NCI-H1930 (cell line): ENCODE measurements at places on chromosomes 5 and 9.

- DNase-seq = no peak
Observed at GRCh38 chr9:109264877-109265587, 55.8 kb downstream of the EPB41L4B start.

DNA sequence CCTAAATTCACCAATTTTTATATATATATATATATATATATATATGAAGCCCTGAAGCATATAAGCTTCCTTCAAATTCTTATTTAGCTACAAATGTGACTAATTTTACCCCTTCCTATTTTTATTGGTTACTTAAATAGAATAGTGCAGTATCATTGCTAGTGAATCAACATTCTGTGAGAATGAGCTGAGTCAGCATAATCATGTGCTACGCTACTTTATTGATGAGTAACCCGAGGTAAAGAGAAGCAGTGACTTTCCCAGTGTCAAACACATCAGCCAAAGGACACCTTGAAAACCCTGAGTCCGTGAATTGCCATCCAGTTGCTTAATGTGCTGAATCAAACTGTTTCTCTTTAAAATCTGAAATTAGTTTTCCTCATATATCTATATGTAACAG, 546.2 kb downstream of the DMRTA1 start:
- DNase-seq = no peak

DNA sequence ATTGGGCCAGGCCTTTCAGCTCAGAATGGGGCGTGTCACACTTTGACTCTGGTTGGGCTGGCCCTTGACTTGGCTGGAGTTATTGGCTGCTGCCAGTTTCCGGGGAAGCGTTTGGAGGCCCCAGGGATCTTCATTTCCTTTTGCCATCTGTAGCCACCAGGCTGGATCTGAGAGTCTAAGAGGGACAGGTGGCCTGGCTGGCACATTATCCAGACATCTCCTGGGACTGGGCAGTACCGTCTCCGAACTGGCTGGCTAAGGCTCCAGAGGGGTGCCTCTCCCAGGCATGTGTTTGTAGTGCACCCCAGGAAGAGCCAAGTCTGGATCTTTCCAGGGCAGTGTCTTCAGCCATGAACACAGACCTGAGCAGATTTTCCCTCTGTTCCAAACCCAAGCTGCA, 9.7 kb upstream of the JADE2 start:
- no peak for DNase-seq

DNA sequence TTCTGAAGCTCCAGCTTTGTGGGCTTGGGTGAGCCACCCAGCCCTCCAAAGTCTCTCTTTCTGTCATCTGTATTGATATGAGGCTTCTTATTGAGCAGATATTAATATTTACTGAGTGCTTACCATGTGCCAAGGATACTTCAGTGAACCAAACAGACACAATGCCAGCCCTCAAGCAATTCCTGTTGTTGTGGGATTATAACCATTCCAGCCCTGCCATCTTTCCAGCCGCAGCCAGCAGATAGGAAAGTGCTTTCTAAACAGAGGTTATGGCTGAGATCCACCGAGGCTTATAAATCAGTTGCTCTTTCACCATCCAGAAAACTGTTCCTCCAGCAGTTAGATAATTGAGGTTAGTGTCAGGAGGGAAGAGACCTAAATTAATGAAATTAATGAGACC, 137.7 kb upstream of the ALDH1B1 start:
- no peak for DNase-seq

DNA sequence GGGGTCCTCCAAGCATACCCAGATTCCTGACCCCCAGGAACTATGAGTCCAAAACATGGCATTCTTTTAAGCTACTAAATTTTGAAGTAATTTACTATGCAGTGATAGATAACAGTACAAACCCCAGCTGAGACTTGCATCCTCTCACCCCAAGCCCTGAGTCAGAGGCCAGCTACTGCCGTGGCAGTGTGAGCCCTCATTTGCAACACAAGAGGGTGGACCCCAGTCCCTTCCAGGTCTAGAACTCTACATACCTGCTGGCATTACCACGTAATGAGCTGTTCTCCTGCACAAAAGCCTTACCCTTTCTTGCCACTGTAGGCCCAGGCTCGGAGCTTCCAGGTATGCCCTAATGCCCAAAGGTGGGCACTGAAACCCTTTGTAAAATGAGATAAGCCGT, 108.6 kb upstream of the ERCC6L2 start:
- no peak for DNase-seq

DNA sequence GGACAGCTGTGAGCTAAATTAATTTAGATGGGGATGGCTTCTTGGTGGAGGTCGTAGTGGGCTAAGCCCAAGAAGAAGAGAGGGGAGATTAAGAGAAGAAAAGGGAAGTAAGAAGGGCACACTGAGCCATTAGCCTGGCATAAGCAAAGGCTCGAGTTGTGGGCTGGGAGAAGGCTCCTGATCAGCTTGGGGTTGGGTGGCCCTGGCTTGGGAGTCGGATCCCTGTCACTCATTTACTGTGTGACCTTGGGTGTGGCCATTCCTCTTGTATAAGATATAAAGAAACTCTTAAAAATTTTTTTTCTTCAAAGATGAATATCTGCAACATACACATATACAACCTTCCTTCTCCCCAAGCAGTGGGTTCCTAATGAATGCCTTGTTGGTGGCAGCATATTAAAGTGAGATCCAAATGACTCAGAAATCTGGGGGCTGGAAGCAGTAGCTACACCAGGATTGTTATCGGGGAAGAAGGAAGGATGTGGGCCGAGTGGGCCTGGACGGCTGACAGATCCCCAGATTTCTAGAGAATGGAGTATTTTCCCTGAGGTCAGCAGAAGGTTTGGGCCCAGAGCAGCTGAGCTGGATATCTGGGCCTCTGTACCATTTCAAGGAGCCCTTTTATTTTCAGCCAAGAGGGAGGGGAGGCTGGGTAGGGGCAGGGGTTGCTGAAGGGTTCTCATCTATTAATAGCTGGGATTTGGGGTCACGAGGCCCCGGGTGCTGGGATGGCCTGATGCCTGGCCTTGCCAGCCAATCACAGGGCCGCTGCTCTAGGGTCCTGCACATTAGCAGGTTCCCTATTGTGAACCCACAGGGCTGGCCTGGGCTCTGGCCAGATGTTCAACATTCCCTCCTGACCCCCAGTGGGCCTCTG, 52.1 kb downstream of the PPARGC1B start:
- DNase-seq = no peak

- no peak for DNase-seq
Observed at GRCh38 chr5:169142264-169142970, 158.5 kb downstream of the SLIT3 start.

- no peak for DNase-seq
Observed at GRCh38 chr5:170783498-170784247, at the start of gene GABRP. Gene GABRP (plus strand): TSS chr5:170783725. CDS start chr5:170788616, 4,891 bp downstream.

DNA sequence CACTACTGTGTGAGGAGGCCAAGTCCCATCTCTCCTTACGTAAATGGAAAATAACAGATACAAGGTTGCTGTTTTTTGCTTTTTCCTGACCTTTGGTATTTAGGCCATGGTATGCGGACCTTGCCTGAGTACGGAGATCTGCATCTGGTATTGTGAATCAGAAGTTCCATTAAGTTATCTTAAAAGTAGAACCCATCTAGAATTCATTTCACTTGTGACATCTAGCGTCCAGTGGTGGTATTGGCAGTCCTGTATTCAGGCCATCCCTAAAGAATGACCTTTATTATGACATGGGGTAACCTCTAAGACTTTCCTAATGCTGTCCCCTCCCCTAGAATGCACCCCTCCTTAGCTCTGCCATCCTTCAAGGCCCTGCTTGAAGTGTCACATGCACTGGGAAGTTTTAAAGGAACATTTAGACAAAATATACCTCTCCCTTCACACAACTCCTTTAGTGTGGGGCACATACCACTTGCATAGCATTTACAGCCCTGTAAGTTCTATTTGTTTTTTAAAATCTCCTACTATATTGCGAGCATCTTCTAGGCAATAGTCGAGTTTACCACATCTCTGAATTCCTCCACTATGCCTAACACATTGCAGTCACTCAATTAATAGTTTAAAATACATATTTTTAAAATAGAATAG, 1.9 kb upstream of the SPDL1 start:
- DNase-seq = no peak

DNA sequence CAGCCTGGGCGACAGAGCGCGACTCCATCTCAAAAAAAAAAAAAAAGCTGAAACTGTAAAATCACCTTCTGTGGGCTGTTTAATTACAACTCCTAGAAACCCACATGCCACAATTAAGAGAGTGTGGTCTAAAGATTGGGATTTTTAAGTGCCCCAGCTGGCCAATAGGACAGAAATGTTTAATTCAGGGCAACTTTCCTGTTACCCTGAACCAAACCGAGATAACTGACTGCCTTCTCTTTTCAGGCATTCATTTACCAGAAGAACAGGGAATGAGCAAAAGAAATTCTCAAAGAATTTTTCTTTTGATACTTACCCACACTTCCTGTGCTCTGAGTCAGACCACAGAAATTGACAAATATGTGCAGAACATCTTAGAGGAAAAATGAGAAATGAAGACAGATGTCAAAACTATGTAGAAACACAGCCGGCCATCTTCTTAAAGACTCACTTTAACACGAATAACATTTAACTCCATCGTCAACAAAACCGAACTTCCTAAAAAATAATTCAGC, 221.3 kb upstream of the DAPK1 start:
- DNase-seq = no peak

DNA sequence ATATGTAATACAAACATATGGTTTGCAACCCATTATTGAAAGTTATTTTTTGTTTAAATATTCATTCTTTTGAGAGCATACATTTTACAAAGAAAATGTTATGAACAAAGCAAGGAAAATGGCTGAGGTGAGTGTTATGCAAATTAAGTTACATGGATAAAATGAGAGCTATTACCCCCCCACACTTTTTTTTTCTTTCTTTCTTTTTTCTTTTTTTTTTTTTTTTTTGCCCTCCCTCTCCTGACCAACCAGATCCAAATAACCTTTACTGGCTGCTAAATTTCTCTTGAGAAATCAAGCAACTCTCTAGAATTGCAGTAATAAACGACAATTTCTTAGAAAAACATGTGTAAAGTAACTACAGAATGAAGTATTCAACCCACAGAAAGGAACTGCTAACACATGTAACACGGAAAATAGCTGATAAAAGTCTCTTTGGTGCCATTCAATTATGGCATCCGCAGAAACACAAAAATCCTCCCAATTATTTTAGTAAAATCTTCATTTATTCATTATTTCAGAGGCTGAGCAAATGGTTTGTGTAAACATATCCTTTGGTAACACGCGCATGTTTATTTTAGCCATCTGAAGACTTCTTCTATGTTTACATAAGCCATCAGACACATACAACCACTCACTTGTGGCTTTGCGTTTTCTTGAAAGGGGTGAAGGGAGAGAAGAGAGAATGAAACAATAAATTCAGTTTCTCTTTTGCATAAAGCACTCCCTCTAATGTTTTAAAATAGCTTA, 216.1 kb downstream of the NFIB start:
- no peak for DNase-seq

DNA sequence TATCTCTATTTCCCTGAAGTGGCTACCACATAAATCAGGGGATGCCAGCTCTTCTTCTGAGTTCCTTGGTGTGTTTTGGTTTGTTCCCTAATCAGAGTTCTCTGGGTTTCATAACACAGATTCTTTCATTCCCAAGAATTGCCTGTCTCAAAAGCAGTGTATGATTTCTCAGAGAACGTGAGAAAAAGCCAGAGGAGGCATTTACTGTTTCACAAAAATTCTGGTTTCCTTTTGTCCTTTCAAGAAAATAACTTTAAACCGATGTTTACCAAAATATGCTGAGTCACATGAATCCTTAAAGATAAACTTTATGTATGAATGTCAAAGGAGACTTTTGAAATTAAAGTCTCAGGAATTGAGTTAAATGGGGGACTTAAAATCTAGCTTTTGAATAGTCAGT, 314.3 kb downstream of the EBF1 start:
- DNase-seq = no peak

DNA sequence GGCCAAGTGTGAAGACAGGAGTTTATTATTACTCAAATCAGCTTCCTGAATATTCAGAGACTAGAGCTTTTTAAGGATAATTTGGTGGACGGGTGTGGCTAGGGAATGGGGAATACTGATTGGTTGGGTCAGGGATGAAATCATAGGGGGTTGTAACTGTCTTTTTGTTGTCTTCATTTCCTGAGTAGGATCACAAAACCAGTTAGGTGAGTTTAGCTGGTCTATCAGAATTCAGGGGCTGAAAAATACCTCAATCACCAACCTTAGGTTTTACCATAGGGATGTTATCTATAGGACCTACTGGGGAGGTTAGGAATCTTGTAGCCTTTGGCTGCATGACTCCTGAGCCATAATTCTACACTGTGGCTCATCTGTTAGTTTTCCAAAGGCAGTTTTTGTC, 235.8 kb downstream of the YTHDC2 start:
- DNase-seq = no peak

DNA sequence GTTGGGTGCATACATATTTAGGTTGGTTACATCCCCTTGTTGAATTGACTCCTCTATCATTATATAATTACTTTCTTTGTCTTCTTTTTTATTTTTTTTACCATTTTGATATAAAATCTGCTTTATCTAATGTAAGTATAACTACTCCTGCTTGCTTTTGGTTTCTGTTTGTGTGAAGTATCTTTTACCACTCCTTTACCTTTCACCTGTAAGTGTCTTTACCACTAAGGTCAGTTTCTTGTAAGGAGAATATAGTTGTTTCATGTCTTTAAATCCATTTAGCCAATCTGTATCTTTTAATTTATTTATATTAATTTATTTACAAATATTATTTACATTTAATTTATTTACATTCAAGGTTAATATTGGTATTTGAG, 33.0 kb downstream of the INSL4 start:
- no peak for DNase-seq

DNA sequence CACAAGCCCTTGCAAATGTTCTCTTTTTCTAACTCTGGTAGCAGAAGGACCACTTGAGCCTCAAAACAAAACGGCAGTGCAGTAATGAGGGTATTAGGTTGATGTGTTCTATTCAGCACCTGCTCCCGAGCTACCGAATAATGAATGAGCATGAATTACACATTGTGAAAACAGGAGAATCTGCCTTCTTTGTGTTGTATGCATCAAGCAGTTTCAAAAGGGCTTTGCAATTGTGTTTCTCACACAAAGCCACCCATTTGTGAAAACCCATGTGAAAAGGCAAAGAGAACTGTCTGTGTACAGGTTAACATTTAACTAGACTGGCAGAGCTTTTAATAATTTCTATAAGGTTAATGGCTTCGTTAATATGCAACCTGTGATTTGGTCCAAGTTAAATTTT, 97.8 kb downstream of the STK32A start:
- peak; percentile 83 for DNase-seq

- DNase-seq = no peak
Observed at GRCh38 chr5:148421661-148422060, 37.9 kb downstream of the FBXO38 start.

- no peak for DNase-seq
Observed at GRCh38 chr9:116174347-116174746, 20.8 kb downstream of the PAPPA start.

DNA sequence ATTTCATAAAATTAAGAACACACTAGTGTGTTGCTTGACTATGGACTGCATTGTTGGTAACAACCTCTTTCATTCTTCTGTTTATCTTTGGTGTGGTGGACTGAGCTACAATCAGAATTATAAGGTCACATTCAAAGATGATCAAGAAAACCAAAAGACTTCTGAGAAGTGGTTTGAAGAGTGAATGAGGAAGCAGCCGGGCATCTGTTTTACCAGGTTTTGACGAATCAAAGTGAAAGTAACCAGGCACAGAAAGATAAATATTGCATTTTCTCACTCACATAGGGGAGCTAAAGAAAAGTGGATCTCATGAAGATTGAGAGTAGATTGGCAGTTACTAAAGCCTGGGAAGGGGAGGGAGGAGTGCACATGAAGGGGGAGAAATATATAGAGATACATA, 589.1 kb downstream of the ZNF608 start:
- DNase-seq = no peak

GRCh38 chr5:16147179-16147900, 32.3 kb downstream of the MARCHF11 start:
- DNase-seq = no peak

GRCh38 chr5:97182571-97183099, 412 bp downstream of the RIOK2 start:
- DNase-seq = no peak
